ENCODE measurements at places on chromosomes 12 and 14.

DNA sequence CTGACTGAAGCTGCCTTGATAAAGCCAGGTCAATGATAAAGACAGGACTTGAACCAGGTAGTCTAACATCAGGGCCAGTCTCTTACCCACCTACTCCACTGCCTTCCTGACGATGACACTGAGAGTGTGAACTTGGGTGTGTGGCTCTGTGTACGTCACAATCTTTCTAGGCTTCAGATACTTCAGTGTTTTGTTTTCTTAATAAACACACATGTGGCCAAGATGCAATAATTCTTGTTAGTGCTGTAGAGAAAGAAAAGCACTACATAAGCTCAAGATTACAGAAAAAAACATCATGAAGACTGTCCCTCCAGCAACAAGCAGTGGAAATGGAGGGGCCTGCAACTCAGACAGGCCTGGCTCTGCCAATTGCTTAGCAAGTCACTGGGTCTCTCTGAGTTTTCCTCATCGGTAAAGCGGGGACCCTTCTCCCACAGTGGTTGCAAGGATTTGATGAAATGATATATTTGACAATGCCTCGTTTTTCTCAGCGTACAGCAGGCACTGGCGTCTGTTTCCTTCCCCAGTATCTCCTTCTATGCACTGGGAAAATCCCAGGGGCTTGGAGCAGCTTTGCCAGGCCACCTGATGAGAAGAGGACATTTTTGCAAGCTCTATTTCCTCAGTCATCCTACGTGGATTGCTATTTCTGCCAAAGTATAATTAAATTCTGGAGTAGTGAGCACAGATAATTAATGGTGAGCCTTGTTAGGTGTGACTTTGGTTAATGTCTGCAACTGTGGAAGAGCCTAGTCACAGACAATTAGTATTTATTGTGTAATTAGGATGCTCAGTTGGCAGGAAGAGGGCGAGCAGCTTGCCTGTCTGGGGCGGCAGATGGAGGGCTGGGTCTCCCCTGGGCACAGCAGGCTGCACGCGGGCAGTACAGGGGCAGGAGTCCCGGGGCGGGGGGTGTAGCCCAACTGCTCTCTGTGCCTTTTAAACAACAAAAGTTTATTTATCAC is 55.8 kb upstream of the CHGA start:
- no peak overlapping the region for H3K4me3 ChIP-seq
- no peak overlapping the region for H3K27ac ChIP-seq
- no peaks in the 10 kb centered on the region for H3K36me3 ChIP-seq
- no peaks in the 10 kb centered on the region for H3K27me3 ChIP-seq

GRCh38 chr12:114895827-114896226 is 211.9 kb upstream of the TBX3 start:
- H3K4me1 ChIP-seq: no peaks in the 10 kb centered on the region
- no peak overlapping the region for H3K27ac ChIP-seq
- H3K27me3 ChIP-seq: no peaks in the 10 kb centered on the region
- no peak for DNase-seq
- no peaks in the 10 kb centered on the region for H3K36me3 ChIP-seq

GRCh38 chr12:77998236-77998786 is 167.6 kb downstream of the NAV3 start:
- no peak overlapping the region for H3K4me3 ChIP-seq
- no peaks in the 10 kb centered on the region for H3K27me3 ChIP-seq
- no peak overlapping the region for H3K27ac ChIP-seq
- H3K36me3 ChIP-seq: no peaks in the 10 kb centered on the region

- H3K36me3 ChIP-seq: no peaks in the 10 kb centered on the region
- H3K27me3 ChIP-seq: no peaks in the 10 kb centered on the region
- H3K27ac ChIP-seq: no peak overlapping the region
- H3K4me1 ChIP-seq: no peaks in the 10 kb centered on the region
These were observed 355.5 kb downstream of the DIO2 start for GRCh38 chr14:79855789-79856188.
